ENCODE measurements at places on chromosomes 1 and 21. TPM values are rescaled to one million over a fixed set of nuclear protein-coding genes. Genes with fewer than 3 reads are reported as not detected.
A peak's percentile ranks its signal among the peaks of the same experiment; 100 is the strongest.

The LCE3B gene
- total RNA-seq, result not detected

The PARP1 gene
- 68.0 TPM for total RNA-seq

DNA sequence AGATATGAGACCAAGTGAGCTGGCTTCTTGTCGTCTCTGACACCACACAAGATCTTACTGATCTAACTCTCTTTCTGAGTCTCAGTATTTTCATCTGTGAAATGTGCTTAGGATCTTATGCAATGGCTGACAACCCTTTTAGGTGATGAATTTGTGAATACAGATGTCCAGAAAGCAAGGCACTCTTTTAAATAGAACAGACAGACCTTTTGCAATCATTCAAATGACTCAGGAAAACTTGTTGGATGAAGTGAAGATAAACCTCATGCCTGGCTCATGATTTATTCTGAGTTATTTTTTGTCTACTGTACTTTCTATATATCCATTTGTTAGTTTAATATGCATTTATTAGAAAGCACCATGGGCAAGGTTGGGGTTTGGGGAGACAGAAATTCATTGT, 411.3 kb downstream of the PTPRU start:
- no peak for DNase-seq

DNA sequence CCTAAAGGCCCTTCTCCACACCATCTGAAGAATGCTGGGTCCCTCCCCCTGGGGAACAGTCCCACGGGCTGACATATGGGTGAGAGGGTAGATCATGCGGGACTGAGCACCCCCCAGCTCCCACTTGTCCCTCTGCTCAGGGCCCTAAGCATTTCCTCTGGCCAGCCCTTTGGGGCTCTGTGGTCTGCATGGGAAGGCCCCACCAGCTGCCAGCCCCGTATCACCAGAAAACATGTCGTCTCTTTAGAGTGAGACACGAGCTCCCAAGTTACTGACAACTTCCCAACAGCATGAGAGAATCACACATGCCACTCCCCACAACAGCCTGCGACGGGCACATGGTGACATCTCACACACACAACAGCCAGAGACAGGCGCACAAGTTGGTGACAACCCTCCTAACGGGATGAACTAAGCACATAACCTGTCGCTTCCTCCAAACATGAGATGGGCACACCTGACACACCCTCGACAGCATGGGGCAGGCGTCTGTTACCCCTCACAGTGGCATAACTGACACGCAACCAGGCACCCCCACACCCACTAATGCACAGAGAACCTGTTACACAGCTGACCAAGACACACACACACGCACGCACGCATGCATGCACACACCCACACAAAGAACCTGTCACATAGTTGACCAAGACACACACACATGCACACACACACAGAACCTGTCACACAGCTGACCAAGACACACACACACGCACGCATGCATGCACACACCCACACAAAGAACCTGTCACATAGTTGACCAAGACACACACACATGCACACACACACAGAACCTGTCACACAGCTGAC, 41.2 kb downstream of the AHDC1 start:
- no peak for DNase-seq

- no peak for DNase-seq
These were observed 22.5 kb downstream of the CFAP74 start for GRCh38 chr1:1981142-1981500.

DNA sequence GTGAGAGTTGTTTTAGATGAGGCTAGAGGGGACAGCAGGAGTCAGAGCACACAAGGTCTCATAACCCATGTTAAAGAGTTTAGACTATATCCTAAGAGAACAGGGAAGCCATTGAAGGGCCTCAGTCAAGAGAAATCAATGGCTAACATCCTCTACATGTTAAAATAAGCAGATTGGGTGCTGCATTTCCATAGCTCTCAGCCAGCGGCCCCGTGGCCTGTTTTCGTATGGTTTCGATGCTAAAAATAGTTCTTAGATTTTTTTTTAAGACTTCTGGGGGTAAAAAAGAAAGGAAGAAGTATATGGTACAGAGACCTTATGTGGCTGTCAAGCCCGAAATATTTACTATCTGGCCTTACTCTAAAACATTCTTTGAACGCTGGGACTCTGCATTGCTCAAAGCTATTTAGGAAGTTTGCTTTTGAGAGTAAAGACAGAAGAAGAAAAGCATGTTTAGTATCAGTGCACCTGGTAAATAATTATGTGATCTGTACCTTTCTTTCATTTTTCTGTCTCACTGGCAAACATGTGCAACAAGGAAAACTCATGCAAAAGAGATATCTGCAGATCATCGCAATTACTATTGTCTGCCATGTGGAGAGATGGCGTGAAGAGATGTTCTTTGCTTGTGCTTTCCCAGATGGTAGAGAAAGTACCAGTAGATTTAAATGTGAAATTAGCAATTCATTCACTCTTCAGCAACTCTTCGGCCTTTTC, 8.4 kb downstream of the PDIK1L start:
- no peak for DNase-seq

DNA sequence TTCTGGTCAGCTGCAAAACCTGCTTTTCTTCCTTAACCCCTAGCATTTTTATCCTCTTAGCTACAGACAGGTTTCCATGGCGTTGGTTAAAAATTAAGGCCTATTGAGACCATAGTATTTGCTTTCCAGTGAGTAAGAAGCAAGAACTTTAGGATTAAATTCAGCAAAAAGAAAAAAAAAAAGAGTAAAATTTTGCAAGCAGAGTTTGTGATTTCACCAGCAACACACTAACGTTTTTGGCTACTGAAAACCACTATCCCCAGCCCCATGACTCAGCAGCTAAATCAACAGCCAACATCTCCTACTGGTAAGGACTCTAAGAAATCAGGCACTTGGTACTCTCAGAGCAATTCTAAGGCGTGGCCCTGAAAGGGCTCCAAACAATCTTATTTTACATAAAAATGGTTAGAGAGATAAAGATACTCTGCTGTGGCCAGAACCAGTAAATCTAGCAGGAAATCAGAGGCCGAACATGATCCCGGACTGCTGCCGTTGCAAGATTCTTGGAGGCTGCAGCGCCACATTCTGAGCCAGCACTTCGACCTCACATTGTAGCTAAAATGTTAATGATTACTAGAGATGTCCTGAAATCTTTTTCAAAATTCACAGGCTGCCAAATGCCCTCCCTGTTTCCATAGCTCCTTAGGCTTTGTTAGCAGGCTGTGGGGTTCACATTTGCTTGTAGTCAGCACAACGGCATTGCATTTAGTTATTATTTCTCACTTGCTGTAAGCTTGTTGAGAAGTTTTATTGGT, 1.6 kb upstream of the ENO1 start:
- DNase-seq, result peak; percentile 88

Data from right atrium auricular region (tissue), 2 donors.